ENCODE measurements at places on chromosomes 3 and 15.

DNA sequence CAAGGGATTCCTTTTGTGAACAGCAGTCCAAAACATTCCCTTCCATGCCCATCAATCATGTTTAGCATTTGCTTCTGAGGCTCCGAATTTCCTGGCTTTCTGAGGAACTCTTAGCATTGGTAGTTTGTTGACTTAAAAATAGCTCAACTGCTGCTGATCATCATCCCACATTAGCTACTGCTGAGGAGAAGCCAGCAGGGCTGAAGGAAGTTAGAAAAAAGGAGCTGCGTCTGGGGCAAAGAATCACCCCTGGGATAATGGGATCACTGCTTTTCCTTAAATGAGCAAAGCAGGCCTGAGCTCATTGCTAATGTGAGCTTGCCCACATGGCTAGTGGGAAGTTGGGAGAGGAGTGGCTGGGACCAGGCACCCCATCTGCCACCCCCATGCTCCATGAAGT lies 39.8 kb downstream of the CYP19A1 start:
- DNase-seq: no peak

- DNase-seq: no peak
These were observed 22.8 kb upstream of the LRRC34 start for GRCh38 chr3:169835533-169835932.

- DNase-seq: no peak
These were observed 986.5 kb downstream of the ROBO2 start for GRCh38 chr3:78026318-78026828.

GRCh38 chr3:116059421-116060096 lies 385.7 kb downstream of the LSAMP start:
- no peak for DNase-seq

GRCh38 chr3:67646586-67647234 lies 7.7 kb downstream of the SUCLG2 start:
- no peak for DNase-seq

DNA sequence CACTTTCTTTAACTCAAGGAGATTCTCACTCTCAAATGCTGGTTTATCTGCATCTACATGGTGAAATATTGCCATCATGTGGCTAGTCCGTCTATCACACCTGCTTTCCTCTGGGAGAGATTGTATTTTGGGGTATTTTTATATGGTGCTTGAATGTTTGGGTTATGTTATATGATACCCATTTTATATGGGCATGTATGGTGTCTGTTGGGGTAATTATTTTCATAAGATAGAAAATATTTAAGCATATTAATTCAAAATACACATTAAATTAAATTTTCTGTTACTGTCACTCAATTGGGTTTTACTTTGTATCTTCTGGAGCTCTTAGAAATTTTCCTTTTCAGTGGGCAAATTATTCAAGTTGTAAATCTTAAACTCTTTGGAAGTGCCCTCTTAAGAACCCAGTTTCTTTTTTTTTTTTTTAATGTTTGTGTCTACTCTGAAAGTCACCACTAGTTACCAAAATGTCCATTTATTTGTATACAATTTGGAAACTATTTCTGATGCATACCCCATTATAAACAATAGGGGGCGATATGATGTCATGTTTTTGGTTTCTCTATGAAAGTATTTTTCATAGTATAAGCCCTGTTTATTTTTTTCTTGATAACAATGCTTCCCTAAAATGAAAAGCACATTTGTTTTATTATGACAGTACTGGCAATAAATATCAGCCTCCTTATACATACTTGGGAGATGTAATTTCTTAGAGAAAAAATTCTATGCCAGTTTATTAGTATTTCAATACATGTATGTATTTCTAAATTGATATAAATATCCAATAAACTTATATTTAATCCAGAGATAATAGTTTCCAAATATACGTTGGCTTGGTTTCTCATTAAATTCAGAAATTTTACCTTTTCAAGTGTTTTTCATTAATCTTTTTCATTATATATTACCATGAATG lies 36.1 kb upstream of the PLSCR5 start:
- peak; percentile 46 for DNase-seq

DNA sequence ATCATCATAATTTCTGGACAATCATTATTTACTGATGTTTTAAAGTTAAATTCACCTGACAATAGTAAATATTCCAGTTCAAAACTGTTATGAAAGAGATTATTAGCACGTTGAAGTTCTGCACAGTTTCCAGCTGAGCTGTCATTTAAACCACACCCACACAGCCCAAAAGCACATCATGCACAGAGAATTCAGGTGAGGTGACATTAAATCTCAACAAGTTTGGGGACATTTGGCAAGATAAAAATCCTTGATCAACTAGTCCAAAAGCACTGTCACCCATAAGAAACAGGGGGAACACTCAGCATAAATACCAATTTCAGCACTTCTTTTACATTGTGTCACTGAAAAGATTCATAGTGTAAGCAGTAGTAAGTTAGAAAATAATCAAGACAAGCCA lies 6.9 kb downstream of the NCEH1 start:
- DNase-seq: no peak

- no peak for DNase-seq
These were observed 29.3 kb downstream of the NGRN start for GRCh38 chr15:90294601-90295269.

DNA sequence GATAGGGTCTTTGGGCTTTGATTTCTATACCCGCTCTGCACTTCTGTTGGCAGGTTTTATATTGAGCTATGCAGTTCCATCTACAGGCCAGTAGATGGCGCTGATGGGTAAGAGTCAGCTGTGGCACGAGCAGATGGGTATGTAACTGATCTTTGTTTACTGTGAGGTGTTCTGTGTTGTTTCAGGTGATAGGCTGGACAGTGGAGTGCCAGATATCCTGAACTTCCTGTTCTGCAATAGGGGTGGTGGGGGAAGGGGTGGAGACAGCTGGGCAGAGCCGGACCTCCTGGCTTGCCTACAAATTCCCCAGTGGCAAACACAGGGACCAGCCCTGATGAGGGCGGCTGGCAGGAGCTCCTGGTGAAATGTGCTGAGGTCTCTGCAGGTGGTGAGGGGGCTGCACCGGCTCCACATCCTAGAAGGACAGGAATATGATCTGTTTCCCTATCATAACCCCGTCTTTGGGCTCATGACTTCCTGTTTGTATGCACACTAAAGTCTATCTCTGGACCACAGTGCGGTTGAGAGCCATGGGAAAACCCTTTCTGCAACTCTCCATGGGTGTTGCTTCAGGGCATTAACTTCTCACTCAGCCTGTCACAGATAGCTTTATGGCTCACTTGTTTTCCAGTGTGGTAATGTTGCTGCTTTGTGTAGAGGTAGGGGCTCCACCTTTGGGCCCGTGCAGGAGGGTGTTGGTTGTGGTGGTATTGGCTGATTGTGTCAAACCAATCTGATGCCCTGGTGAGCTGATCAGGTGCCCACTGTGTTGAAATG lies 13.4 kb upstream of the FAM98B start:
- DNase-seq: peak; percentile 5

DNA sequence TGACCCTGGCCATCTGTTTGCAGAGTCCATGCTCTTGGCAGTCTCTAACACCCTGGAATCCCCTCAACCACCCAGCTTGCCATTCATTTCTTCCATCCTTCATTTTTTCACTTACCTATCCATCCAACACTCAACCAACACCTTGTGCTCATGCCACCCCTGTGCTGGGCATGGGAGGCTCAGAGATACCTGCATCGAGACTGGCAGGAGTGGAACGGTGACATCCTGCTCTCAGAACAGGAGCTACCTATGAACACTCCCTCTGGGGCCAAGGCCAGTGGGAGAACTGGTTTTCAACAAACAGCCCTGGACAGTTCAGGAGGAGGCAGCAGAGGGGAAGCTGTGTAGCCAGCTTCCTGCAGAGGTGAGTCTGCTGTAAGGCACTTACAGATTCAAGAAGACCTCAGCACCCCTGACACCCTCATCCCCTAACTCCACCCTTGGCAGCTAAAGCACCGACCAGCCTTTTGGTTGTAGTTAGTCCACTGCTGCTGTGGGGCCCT lies 19.5 kb upstream of the ATP2B2 start:
- DNase-seq: no peak

DNA sequence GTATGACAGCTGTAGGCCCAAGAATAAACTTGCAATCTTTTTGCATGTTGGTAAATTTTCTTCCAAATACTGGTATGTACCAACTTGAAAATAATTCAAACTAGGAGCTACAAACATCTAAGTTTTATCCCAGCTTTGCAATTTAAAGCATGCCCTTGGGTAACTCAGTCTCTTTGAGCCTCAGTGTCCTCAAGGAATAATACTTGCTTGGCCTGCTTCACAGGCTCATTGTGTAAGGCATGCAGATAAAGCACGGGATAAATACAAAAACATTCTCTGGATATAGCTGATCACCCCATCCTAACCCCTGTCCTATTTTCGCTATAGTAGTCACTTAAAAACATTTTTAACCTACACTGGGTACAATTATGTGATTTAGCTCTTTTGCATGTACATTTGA lies 9.6 kb upstream of the TMEM44 start:
- DNase-seq: no peak

- DNase-seq: peak; percentile 49
These were observed 120.6 kb downstream of the CD47 start for GRCh38 chr3:107969994-107970819.

GRCh38 chr15:67613708-67614107 lies 71.2 kb downstream of the MAP2K5 start:
- DNase-seq: no peak

DNA sequence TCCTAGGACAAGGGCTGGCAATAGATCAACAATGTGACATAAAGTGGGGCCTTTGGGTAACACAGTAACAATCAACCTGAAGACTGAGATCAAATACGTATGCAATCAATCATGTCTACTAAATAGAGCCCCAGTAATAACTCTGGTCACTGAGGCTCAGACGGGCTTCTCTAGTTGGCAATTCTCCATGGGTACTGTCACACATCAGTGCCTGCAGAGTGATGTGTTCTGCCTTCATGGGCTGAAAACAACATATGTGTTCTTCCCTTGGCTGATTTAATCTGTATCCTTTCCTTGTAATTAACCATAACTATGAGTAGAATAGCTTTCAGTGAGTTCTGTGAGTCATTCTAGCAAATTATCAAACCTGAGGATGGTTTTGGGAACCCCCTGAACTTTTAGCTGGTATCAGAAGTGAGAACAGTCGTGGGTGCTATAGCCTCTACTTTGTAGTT lies 113.6 kb downstream of the TMCO5A start:
- DNase-seq: peak; percentile 1

- DNase-seq: no peak
These were observed 420.4 kb upstream of the SEMA6D start for GRCh38 chr15:47296881-47297280.

GRCh38 chr15:67415181-67415580 lies 105.8 kb upstream of the C15orf61 start:
- DNase-seq: no peak

GRCh38 chr15:25170781-25171110 lies 216.0 kb downstream of the SNRPN start:
- DNase-seq: no peak

- DNase-seq: no peak
These were observed 11.3 kb upstream of the IQGAP1 start for GRCh38 chr15:90376789-90377188.

- peak; percentile 28 for DNase-seq
These were observed 159.2 kb upstream of the SLCO3A1 start for GRCh38 chr15:91694131-91694830.

- DNase-seq: no peak
These were observed 528.7 kb downstream of the ZIC1 start for GRCh38 chr3:147937891-147938290.

DNA sequence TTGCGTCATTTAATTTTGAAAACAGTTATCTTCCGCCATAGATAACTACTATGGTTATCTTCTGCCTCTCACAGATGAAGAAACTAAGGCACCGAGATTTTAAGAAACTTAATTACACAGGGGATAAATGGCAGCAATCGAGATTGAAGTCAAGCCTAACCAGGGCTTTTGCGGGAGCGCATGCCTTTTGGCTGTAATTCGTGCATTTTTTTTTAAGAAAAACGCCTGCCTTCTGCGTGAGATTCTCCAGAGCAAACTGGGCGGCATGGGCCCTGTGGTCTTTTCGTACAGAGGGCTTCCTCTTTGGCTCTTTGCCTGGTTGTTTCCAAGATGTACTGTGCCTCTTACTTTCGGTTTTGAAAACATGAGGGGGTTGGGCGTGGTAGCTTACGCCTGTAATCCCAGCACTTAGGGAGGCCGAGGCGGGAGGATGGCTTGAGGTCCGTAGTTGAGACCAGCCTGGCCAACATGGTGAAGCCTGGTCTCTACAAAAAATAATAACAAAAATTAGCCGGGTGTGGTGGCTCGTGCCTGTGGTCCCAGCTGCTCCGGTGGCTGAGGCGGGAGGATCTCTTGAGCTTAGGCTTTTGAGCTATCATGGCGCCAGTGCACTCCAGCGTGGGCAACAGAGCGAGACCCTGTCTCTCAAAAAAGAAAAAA lies 1.2 kb downstream of the B2M start:
- no peak for DNase-seq

GRCh38 chr3:27521872-27522265 lies 37.7 kb upstream of the SLC4A7 start:
- DNase-seq: no peak

DNA sequence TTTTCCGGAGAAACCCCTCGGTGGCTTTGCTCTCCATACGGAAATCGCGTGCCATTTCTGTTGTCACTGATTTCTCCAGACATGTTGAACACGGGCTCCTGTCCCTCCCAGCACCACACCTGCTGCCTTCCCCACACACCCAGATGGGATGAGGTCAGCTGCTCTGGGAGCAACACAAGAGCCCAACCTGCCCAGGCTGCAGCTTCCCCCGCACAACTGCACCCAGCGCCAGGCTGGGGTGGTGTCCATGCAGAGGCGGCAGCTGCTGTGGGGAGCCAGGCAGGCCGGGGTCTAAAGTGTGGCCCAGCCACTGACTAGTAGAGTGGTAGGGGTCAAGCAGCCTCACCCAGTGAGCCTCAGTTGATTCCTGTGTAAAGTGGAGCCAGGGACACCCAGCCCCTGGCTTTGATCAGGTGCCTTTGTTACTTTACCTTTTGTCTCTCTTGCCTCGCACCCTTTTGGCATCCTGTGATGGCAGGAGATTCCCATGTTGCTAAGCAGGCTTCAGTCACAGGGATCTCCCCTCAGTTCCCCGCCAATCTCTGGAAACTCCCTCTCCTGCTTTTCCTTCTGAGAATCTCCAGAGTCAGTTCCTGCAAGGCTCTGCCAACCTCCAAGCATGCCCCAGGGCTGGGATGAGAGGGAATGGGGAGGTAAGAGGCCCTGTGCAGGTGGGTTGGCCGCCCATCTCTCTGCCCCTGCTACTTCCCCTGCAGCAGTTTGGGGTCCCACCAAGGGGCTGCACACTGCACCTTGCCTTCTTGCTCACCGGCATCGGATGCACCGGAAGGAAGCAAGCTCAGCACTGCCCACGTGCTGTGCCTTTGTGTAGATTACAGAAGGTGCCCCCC lies 91.8 kb upstream of the ALDH1A3 start:
- no peak for DNase-seq

GRCh38 chr3:59386165-59386564 lies 336.3 kb upstream of the CFAP20DC start:
- no peak for DNase-seq

DNA sequence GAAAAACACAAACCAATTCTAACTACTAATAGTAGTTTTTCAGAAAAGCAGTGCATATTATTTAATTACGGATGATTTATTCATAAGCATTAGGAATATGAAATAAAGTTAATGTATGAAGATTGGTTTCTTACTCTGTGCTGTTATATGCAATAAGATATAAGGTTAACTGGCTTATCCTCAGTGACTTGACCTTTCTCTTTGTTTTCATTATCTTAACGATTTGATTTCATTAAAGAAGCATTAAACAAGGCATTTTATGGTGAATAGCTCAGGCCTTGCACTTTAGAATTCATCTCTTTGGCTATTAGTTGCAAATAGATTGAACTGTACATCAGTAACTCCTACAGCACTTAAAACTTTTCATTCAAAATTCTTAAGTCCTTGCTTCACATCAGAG lies 28.9 kb downstream of the RAP2B start:
- no peak for DNase-seq

GRCh38 chr3:120742849-120743365 lies 363 bp downstream of the GTF2E1 start:
- DNase-seq: no peak
